Activated T-helper 1 cell treated with anti-CD3 and anti-CD28 coated beads, Interleukin-2, amount 50 U/mL, for 16 hours (primary cell): ENCODE measurements at places on chromosomes 5 and 9.
A peak's percentile ranks its signal among the peaks of the same experiment; 100 is the strongest.

- DNase-seq = peak; percentile 1
Observed at GRCh38 chr5:1514027-1514818, 9.5 kb downstream of the LPCAT1 start.

- no peak for DNase-seq
Observed at GRCh38 chr5:172906888-172907287, 52.3 kb upstream of the RPL26L1 start.

DNA sequence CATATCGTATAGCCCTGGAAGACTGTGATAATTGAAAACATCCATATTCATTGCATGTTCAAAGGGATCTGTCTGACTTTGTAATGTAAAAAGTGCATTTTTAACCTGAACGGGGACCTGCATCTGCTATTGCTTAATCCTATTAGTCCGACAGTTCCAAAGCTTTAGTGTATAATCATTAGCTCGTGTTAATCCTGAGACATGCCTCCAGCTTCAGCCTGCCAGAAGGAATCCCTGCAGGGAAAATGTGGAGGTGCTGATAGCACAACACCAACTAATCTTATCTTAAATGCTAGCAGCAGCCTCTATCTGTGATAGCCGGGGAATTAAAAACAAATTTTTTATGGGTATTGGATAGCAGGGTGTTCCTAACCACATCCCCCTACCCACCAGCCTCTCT is 495.2 kb downstream of the TLE4 start:
- no peak for DNase-seq

- no peak for DNase-seq
Observed at GRCh38 chr9:96141666-96142065, 160.3 kb downstream of the HSD17B3 start.

GRCh38 chr5:161190778-161191177 is 338.8 kb upstream of the ATP10B start:
- DNase-seq = no peak

DNA sequence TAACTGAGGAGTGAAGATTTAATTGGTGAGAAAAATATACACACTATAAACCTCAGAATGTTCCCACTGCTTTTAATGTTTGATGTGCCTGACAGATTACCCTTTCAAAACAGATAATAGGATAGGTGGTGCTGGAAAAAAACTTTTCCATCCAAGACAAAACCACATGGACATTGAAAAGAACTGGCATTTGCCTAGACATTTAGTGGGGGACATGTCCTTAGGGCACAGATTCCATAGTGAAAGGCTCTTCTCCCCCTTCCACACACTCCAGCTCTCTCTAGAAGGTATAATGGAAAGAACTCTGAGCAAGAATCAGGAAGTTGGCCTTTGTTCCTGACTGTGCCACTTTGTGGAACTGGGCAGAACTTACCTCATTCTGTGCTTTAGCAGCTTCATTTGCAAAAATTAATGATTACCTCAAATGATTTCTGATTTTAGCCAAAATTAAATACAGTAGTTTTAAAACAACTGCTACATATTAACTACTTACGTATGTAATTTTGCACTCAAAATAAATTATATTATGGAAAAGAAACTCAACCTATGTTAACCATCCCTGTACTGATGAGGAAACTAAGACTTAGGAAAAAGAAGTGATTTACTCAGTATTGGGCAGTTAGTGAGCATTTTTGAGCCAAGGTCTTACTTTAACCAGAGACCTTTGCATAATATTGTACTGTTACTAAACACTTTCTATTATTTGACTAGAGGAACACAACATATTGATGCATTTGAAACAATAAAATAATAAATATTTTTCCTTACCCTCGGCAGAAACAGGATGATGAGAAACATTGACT is 43.3 kb downstream of the TMC1 start:
- DNase-seq = no peak

DNA sequence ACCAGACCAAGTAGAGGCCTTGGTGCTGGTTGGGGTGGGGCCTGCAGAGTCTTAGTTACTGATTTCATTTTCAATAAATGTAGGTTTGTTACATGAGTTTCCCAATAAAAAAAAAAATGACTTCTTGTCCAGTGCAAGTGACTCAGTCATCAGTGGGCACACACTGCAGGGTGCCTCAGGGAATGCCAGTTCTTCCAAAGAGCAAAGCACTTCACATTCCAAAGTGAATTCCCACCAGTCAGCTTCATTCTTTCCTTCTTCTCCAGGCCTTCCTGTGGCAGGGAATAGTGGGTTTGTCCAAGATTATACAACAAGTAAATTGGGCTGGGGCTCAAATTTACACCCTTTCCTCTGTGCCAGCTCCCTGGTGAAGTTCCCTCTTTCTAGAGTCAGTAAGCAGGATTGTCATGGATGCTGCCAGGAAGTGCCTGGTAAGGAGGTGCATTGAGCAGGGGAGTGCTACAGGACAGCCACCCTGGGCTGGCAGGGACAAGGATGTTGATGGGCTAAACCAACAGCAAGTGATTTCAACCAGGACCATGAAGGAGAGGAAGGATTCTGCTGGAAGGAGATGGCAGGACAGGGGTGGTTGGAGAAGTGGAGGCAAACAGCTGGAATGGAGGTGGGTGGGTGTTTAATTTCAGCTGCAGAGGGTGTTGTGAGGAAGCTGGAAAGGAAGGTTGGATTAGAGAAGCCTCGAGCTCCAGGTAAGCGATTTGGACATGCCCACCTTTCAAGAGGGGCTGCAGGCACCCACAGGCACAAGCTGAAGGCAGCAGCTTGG is 3.7 kb upstream of the B4GALT7 start:
- no peak for DNase-seq

DNA sequence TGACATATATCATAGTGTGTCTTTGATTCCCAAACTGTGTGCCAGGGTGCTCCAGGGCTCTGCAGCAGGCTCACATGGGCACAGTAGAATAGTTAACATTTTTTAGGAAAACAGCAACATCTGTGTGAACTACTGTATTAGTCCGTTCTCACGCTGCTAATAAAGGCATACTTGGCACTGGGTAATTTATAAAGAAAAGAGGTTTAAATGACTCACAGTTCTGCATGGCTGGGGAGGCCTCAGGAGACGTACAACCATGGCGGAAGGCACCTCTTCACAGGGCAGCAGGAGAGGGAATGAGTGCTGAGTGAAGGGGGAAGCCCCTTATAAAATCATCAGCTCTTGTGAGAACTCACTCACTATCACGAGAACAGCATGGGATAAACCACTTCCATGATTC is 82.7 kb downstream of the EGFLAM start:
- DNase-seq = no peak

DNA sequence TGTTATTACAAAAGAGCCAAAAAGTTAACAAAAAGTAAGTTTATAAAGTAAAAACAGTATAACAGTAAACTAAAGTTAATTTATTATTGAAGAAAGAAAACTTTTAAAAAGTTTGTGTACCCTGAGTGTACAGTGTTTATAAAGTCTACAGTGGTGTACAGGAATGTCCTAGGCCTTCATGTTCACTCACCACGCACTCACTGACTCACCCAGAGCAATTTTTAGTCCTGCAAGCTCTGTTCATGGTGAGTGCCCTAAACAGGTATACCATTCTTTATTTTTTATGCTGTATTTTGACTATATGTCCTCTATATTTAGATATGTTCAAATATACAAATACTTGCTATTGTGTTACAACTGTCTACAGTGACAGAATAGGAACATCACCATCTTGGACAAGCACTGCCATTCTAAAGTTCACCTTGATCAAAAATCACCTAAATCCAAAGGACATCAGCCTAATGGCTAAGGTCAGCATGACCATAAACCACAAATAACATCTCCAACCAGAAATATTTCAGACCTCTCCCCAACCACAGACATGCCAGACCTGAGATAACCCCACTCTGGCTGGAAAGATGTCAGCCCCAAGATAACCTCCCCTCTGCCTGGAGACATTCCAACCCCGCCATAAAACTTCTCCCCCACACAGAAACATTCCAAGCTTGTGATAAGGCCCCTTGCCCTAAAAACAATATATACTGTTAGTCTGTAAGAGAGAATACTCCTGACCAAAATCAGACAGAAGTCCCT is 56.1 kb downstream of the AGXT2 start:
- no peak for DNase-seq

DNA sequence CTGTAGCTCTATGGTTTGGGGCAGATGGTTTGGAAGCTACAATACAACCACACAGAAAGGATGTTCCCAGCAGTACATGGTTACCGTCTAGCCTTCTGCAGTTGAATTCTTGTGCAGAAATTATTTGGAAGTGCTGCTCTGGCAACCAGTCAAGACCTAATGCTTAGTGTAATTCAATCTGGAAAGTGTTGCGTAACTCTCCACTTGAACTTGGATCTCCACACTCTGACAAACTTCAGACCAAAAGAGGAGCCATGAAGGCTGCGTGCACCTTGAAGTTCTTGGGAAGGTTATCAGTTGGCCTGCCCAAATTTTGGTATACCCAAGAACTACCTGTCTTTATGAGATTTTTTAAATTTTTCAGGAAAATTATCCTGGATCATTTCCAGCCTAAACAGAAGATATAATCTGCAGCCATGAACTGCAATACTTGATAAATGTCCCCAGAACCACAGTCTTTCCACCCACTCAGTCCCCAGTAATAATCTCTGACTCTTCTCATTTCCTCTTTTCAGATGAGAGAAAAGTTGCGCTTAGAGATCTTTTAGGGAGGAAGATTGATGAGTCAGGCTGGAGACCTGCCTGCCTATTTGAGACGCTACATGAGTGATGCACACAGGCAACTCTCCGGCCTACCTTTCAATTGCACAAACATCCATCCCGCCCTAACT is 159.9 kb downstream of the FANCC start:
- DNase-seq = no peak

DNA sequence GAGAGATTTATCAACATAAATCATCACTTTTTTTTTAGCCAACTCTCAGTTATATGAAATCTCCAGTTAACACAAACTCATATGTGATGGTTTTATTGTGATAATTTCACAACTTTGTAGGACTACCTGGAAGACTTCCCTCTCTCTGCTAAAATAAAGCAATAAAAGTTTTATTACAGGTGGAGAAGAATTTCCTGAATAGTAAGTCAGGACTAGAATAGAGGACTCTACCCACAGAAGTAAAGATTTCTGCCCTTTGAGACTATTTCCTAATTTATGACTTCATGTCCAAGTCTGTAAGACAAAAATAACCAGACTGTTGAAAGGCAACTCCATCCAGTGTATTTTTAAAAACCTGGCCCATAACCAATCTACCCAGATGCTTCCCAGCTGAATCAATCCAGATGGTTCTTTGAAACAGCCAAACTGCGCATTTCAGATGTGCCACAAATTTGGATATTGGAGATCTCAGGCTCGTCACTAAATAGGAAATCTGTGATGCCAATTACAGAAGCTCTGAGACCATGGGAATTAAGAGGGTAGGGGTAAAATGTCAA is 234.0 kb upstream of the NMUR2 start:
- DNase-seq = no peak

- no peak for DNase-seq
Observed at GRCh38 chr9:98080326-98080725, 23.8 kb downstream of the NANS start.

DNA sequence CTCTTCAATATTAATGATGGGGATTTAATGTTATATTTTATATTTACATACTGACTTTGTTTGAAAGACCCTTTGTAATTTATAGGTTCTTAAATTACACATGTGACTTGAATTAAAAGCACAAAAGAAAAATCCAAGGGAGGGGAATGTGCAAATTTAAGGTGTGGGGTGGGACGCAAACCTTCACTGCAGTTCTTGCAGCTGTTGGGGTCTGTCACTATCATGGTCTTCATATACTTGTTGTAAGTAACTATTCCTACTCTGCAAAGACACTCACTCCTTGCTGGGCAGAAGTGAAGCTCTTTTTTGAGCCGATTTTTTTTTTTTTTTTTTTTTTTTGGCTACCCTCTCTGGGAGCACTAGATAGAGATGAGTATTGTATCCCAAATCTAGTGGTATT is 505.3 kb downstream of the ARHGEF28 start:
- no peak for DNase-seq

- DNase-seq = no peak
Observed at GRCh38 chr5:72189146-72189545, 81.9 kb downstream of the MAP1B start.

GRCh38 chr9:138044485-138045383 is 167.2 kb downstream of the CACNA1B start:
- no peak for DNase-seq

DNA sequence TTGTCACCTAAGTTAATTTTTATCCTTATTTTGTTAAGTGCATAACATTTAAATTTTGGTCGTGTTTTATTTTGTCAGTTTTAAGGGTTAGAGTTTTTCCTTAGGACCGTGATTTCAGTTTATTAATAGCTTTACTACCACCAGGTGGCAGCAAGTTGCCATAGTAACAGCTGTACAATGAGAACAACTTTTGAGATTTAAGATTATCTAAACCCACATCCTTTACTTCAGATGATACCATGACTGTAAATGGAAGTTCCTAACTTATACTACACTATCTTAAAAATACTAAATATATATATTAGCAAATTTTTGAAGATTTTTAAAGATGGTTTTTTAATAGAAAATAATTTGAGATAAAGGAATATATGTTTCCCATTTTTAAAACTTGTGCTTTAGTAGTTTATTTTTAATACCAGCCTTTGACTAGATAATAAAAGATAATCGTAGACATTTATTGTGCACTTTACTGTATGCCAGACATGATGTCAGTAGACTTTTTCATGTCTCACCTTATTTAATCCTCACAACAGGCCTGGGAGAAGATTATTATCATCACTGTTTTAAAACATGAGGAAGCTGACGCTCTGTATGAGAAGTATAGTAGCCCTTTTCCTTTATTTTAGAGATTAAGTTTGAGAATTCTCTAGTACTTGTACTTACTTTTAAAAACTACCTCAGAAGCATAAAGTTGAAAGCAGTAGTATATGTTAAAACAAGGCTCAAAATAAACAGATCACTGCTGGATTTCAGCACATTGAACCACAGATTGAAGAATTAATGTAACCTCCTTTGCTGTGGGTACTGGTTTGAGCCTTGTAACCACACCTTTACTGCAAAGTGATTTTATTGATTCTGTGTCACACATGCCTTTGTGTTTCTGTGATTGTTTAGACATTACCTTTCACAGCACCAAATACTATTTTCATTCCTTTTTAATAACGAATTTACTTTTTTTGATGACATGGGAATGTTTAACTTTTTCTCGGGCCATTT is 27.5 kb downstream of the SREK1 start:
- peak; percentile 18 for DNase-seq

DNA sequence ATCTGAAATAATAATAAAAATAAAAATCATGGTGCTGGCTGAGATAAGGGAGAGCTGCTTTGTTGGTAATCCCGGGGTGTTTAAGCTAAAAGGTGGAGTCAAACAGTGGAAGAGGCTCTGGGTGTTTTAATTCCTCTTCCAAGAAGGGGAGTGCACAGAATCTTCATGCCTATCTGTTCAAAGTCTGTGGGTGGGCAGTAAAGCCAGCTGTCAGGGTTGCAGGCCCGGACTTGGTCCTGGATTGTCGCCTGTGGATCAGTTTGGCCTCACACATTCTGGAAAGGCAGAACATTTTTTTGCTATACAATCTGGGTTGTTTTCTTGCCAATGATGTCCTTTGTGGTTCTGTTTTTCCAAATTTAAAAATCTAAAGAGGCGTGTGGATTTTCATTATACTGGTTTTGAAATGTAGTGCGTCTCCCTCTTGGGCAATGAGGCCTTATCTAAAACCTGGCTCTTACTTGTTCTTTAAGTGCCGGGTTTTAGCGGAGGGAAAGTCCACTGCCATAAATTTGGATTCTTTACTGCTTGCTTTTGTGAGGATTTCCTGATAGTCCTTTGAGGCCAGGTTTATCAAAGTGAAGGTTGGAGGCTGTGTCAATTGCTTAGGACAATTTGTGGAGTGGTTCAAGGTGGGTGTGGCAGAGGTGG is 5.8 kb downstream of the ANKDD1B start:
- no peak for DNase-seq

GRCh38 chr9:27437652-27438373 is 86.3 kb upstream of the IFNK start:
- no peak for DNase-seq
